SHP77 treated with DMSO at 0.1 percent for 48 hours (cell line): ENCODE measurements at places on chromosomes 1 and 21.

DNA sequence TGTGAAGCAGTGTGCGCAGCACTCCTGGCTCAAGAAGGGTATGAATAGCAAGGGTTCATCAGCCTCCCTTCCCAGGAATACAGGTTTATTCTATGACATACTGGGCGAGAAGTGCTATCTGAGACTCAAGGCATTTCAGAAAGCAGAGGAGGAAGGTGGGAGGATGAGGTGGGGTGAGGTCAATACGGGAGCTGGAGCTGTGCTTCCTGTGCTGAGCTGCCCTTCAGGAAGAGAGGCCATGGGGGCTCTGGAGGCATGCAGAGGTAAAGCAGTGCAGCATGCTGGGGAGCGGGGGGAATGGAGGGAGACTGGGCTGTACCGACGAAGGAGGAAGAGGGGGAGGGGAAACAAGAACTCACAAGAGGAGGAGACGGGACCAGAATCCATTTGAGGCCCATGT is 717.6 kb downstream of the PTPRU start:
- DNase-seq = no peak

GRCh38 chr1:62071695-62072094 is 123.0 kb upstream of the L1TD1 start:
- no peak for DNase-seq

GRCh38 chr21:27796106-27796505 is 829.2 kb upstream of the ADAMTS5 start:
- DNase-seq = no peak

DNA sequence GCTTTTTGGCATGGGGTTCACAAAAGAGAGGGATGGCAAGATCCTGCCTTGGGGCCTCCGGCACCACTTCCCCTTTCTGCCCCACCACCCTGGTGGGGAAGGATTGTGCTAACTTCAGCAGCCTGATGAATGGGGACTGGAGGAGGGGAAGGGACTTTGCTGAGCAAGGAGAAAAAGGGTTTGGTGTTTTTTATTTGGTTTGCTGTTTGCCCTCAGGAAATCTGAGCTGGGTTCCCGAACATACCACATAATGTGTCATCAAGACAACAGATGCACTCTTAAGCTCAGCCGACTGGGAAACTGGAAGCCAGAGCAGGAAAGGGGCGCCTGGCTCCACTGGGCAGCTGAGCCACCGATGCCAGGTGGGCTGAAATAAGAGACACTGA is 19.8 kb downstream of the OLFML2B start:
- no peak for DNase-seq

DNA sequence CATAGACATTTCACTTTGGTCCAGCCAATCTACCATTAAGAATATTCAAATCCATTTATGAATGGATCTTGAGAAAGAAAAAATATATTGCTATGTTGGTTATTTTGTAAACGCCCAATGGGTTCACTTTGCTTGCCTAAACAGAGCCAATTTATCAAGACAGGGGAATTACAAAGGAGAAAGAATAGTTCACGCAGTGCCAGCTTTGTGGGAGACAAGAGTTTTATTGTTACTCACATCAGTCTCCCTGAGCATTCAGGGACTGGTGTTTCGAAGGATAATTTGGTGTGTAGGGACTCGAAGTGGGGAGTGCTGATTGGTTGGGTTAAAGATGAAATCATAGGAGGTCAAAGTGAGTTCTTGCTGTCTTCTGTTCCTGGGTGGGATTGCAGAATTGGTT is 135.3 kb downstream of the GABPA start:
- DNase-seq = no peak

GRCh38 chr1:161311595-161312181 is 1.9 kb upstream of the MPZ start:
- no peak for DNase-seq
